Stimulated activated CD4-positive, alpha-beta T cell treated with anti-CD3 and anti-CD28 coated beads, Interleukin-4, amount 100 ng/mL, for 4 hours (primary cell): ENCODE measurements at places on chromosomes 4 and X.
A peak's percentile ranks its signal among the peaks of the same experiment; 100 is the strongest.

DNA sequence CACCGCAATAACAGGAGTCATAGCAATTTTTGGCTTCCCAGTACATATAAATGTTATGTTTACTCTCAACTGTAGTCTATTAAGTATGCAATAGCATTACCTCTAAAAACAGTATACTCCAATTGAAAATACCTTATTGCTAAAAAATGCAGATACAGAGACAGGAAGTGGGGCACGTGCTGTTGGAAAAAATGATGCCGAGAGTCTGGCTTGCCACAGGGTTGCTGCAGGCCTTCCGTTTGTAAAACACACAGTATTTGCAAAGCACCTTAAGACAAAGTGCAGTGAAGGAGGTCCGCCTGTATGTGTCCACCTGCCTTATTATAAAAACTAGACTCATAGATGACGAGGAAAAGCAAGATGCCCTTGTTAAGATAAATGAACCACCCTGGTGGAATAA, 23.5 kb downstream of the CD99 start:
- peak; percentile 48 for DNase-seq

DNA sequence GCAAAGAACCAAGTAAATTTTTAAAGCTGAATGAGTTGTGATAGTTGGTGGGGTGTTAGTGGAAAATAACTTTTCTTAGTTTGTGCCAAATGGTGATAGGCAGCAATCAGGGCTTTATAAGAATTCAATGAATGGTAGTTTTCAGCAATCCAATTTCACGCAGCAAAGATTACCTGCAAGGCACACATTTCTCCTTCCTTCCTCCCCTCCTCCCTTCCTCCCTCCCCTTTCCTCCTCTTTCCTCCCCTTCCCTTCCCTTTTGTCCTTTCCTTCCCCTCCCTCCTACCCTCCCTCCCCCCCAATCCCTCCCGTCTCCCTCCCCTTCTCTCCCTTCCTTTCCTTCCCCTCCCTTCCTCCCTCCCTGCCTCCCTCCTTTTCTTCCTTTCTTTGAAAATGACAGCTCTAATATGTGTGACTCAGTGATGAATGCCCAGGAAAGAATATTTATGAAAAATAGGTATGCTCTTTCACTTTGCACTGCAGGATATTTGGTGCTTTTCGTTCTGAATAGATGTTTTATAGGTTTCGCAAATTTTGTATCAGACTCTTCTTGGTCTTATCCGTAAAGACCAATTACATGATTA, 168.1 kb downstream of the BMPR1B start:
- DNase-seq: no peak

GRCh38 chr4:169189372-169189771, 81.4 kb downstream of the SH3RF1 start:
- DNase-seq: no peak

DNA sequence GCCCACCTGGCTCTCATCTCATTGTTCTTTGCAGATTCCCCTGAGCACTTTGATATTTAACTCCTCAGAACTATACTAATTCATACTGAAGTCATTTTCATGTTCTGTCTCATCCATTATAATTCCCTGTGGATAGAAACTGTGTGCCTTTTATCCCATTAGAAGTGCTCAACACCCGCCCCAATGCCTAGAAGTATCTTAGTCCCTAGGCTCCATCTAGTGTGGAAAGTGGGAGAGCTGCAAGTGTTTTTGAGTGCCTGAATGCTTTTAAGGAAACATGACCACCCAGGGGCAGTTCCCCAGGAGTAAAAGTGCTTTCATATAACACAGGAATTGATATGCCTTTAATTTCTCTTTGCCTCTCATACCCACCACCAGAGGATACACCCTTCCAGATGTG, 117.0 kb downstream of the CHRDL1 start:
- DNase-seq: no peak

DNA sequence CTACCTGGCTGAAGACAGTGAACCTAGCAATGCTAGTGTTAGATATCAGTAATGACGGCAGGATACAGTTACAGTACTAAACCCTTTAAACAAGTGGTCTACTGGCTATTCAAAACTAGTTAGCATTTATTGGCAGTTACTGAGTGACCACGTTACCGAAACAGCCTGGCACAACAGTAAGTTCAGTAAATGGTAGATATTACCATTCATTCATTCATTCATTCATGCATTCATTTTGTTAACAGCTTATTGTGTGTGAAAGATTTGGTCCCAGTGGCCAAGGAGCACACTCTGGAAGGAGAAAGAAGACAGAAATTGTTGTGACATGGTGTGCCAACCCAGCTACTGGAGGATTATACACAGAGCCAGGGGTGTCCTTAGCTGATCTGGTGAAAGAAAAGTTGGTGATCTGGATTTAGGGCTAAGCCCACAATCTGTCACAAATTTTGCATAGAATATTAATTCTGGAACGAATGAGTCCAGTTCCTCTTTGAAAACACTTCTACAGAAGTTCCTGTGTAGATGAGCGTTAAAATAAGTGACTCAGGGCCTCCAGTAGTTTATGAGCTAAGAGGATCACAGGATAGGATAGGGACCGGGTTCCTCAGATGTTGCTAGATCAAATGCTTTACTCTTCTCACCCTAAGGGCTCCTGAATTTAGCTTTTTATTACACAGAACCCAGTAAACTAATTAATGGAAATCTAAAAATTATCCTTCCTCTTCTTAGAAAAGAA, 179.1 kb downstream of the CBR4 start:
- DNase-seq: no peak
